ENCODE measurements at places on chromosomes 5 and 9.

GRCh38 chr9:133440874-133441273 is 18.7 kb downstream of the ADAMTS13 start:
- DNase-seq = no peak

DNA sequence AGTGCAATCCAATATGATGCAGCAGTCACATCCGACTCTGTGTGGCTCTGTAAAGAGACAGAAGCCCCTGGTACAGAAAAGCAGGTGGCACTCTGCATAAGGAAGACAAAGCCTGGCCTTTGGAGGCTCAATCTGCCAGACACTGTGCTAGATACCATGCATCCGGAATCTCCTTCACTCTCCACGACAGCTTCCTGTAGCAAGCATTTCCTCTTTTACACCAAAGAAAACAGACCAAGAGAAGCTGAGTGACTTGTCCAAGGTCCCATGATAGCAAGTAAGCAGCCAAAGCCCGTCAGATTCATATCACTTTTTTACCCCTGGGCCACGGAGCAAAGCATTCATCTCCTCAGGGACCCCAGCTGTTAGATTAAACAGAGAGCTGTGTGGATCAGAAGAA is 64.2 kb upstream of the SMIM23 start:
- no peak for DNase-seq

DNA sequence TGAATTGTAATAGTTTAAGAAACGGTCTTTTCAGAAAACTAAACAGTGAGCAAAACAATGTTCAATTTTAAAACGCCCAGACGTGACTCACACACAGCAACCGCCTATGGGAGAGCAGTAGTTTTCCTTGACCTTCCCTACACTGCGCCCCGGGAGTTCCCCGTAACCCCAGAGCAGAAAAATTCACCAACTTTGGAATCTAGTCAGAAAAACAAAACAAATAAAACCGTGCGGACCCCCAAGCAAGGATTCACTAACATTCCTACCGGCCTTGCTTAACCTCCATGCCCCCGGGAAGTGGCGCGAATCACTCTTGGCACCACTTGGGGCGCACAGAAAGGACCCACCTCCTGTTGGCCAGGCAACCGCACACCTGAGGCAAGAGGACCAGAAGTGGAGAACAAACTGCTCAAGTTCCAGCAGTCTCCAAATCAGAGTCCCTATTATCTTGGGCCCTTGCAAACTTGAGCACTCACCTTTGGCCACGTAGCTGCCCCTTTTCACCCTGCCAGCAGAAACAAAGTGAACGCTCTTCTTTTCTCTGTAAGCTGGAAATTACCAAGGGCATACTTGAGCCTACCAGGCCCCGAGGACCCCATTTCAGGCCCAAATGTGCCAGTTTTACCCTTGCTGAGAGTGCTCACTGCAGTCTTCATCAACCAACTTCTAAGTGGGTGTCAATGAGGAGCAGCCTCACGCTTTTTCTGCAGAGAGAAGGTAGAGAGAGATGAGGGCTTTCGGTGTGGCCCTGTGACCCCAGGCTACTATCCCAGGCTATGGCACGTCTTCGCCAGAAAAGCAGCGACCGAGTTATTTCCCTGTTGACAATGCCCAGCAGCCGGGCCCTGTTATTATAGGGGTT is 189.7 kb downstream of the MEF2C start:
- DNase-seq = no peak

DNA sequence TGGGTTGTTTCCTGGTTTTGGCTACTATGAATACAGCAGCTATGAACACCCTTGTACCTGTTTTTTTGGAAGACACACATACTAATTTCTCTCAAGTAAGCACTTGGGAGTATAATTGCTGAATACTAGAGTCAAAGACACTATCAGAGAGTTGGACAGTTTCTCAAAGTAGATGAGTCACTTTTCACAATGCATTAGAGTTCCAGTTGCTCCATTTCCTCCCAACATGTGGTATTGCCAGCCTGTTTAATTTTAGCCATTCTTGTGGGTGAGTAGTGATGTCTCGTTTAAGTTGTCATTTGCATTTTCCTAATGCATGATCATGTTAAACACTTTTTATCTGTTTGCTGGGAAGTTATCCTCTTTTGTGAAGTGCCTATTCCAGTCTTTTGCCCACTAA is 81.6 kb upstream of the GDNF start:
- DNase-seq = no peak

DNA sequence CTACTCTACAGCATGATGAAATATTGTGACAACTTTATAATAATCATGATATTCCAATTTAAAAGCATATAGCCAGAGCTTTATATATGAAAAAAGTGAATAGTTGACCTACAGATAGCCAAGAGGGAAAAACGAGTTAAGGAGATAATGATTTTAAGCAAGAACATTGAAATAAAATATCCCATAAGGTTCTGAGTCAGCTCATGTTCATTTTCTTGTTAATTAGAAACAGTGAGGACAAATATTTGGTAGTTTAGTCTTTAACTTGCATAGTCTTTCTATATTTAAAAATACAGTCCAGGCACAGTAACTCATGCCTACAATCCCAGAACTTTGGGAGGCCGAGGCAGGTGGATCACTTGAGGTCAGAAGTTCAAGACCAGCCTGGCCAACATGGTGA is 55.8 kb upstream of the CDH6 start:
- DNase-seq = no peak

DNA sequence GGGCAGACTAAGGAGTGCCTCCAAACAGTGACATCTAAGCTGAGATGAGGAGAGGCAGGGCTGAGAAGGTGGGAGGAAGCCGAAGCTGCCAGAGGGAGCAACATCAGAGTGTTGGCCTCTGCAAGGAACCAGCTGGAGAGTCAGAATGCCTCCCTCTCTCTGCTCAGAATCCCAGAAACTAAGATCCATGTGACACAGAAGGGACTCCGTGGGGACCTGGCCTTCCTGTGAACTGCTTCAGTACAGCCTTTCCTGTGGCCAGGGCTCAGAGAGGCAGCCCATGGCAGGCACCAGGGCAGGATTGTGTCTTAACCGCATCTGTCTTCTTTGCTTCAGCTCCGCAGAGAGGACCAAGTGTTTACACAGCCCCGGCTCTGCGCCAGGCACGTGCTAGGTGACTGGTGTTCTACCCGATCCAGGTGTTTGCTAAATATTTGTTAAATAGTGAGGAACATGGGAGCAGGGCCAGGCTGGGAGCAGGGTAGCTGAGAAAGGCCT is 33.5 kb downstream of the KCNMB1 start:
- no peak for DNase-seq

DNA sequence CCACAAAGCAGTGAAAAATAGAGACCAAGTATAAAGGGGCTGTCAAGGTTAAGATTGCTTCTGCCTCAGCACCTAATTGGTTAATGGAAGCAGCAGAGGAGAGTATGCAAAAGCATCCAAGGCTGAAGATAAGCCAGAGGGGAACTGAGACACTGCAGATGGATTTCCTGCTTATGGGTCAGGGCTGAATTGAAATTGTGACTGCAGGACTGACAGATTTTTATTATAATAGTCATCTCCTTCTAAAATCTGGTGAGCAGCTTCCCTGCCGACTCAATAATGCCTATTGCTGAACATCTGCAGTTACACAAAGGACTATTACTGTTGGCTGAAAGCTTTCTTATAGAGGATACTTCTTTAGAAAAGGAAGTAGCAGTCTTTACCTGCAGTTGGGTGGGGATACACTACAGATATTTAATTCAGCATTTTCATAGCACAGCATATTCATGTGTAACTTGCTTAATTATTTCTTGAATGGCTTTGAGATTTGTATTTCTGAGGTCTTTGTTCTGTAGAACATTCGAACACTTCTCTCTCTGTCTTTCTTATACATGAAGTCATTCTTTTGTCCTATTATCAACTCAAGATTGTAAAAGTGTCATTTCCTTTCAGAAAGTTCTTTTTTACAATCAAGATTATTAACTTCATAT is 363.0 kb upstream of the RIOK2 start:
- DNase-seq = no peak

DNA sequence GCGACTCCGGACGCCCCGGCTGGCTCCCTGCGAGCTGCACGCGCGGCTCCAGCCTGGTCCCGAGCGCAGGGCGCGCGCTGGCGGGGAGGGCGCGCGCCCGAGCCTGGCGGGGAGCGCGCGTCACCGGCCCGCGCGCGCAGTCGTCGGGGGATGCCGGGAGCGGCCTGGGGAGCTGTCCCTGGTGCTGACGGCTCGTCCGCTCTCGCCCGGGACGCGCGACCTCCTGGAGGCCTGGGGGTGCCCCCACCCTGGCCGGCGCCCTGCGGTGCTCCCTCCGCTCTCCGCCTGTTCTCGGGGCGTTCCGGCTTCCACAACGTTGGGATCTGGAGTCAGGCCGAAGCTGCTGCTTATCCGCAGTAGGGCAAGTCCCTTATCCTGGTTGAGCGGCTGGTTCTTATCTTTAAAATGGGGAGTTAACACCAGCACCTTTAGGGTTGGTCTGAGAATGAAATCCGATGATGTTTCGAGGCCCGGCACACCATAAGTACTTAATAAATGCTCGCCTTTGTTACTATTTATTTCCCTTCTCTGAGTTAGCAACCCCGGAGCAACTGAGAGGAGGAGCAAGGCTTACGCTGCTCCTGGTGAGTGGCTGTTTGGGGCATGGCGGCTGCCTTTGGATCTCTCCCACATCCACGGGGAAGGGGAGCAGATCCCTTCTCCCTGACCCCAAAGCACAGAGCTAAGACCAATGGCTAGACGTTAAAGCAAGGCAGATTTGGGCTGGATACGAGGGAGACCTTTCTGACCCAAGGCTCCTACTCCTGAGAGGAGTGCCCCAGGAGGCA is at the start of gene FAM163B:
TSS of gene FAM163B (minus strand) at position 79 of the 788 bp plus-strand sequence. CDS start 29,166 bp downstream, outside the sequence.
- peak; percentile 78 for DNase-seq

- DNase-seq = peak; percentile 15
Measured at GRCh38 chr9:125659954-125660353, 47.1 kb downstream of the MAPKAP1 start.

DNA sequence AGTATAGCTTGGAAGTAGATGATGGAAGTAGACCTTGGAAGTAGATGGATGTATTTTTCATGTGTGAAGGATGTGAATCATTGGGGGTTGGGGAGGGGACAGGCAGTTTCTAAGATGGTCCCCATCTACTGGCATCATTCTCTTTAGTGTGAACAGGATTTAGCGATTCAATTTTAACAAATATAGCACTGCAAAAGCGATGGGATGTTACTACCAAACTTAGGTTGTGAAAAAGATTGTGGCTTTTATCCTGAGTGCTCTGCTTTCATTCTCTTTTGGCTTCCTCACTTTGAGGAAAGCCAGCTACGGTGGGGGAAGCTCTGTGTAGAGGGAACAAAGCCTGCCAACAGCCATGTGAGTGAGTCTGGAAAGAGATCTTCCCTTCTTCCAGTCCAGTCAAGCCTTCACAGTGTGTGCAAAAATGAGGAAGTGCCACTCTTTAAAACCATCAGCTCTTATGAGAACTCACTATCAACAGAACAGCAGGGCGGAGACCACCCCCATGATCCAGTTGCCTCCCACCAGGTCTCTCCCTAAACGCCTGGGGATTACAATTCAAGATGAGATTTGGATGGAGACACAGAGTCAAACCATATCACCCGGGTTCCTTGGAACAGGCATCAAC is 441.4 kb downstream of the SH3GL2 start:
- DNase-seq = no peak

DNA sequence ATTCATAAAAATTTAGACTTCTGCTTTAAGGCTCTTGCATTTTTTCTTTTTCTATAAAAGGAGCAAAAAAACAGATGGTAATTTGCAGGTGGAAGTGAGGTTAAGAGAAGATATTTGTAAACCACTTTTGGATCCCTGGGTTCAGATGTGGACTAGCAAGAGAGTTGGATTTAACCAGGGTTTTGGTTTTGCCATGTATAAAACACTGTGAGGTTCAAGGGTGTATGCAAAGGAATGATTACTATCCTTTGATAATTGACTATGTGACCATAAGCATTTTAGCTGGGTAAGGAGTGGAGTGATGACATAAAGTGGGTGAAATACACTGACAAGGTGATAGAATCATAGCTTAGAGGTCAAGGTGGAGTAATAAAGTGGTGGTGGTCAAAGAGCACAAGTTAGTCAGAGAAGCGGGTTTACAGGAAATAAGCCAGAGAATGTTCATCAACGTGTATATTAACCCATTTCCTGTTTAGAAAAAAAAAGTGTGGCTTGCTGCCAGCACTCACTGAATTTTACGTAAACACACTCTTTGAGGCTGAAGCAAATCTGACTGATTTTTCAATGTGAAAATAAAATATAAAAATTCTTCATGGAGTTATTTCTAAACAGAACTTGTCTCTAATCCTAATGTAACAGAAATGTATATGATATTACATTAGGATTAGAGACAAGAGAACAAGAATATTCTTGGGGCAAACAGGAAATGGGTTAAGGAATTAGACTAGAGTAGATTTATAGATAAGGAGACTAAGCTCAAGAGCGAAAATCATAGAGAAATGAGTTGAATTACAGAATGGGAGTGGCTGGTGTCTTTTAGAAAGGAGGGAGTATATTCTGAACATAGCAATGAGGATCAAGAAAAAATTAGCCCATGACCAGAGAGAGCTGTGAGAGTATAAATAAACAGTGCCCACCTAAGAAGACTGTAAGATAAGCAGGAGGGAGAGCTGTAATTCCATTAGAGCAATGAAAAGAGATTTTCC is 74.5 kb downstream of the CDKN2A start:
- DNase-seq = peak; percentile 15

DNA sequence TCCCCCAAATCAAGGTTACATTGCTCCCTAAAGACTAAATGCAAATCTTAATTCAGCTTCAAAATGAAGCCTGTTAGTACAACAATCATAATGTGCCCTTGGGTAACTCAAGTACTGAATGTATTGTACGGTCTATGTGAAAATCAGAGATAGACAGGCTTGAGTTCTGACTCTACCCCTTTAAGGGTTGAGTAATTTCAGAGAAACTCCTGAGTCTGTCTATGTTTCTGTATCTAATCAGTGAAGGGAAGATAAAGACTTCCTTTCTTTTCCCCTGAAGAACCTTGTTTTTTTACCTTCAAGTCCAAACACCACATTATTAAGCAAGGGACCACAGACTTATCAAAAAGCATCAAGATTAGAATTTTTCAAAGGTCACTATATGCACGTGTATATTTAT is 108.2 kb downstream of the MPDZ start:
- DNase-seq = no peak

DNA sequence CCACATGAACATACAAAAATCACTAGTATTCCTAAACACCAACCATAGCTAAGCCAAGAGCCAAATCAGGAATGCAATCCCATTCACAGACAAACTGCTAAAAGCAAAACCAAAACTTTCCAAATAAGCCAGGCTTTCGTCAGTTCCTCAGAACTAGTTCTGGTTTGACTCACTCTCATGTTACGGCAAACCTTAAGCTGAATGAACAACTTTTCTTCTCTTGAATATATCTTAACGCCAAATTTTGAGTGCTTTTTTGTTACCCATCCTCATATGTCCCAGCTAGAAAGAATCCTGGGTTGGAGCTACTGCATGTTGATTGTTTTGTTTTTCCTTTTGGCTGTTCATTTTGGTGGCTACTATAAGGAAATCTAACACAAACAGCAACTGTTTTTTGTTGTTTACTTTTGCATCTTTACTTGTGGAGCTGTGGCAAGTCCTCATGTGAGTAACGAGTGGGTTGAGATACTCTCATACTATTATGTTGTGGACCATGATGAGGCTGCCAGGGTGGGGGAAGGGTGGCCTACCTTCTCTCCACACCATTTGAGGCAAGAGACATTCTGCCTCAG is at the start of gene PDCD1LG2:
TSS of gene PDCD1LG2 (plus strand) at position 172 of the 572 bp plus-strand sequence. CDS start 12,016 bp downstream, outside the sequence.
- DNase-seq = no peak

All from AG08396 (cell line).